ENCODE measurements at places on chromosomes 3 and 15.

GRCh38 chr15:65970937-65971740 lies 101.8 kb downstream of the RAB11A start:
- no peak for DNase-seq

DNA sequence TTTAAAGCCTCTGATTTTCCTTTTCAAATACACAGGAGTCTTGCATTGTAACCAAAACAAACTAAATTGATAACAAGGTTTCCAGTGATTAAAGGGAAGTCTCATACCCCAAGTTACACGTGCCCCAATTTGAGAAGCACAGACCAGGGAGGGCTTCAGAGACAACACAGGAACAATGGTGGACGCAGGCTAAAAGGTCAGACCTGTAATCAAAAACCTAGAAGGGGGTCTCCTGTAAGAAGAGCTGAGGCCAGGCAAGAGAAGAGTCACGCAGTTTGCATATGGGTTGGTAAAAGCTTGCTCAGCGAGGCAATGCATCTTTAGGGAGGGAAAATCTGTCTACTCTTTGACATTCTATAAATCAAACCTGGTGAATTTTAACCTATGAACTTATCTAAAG lies 58.6 kb upstream of the MCF2L2 start:
- DNase-seq, result no peak

- peak; percentile 57 for DNase-seq
Observed at GRCh38 chr3:60803216-60804173, 447.8 kb downstream of the FHIT start.

DNA sequence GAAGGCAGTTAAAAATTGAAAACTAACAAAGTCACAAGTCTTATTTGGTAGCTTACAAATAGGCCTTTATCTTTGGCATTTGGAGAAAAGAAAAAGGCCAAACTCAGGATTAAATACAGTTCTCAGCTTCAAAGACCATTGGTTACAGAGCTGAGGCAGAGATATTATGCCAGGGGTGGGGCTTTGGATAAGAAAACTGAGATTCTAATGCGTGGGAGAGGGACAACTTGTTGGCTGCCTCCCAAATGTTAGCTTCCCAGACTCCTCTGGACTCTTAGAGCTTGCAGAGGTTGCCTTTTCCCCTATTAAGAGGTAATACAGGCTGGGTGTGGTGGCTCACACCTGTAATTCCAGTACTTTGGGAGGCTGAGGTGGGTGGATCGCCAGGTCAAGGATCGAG lies 231.8 kb downstream of the SQOR start:
- DNase-seq, result no peak

Data from astrocyte of the hippocampus (primary cell).